Hematopoietic multipotent progenitor cell (in vitro differentiated cells): ENCODE measurements at places on chromosomes 7 and 10.

DNA sequence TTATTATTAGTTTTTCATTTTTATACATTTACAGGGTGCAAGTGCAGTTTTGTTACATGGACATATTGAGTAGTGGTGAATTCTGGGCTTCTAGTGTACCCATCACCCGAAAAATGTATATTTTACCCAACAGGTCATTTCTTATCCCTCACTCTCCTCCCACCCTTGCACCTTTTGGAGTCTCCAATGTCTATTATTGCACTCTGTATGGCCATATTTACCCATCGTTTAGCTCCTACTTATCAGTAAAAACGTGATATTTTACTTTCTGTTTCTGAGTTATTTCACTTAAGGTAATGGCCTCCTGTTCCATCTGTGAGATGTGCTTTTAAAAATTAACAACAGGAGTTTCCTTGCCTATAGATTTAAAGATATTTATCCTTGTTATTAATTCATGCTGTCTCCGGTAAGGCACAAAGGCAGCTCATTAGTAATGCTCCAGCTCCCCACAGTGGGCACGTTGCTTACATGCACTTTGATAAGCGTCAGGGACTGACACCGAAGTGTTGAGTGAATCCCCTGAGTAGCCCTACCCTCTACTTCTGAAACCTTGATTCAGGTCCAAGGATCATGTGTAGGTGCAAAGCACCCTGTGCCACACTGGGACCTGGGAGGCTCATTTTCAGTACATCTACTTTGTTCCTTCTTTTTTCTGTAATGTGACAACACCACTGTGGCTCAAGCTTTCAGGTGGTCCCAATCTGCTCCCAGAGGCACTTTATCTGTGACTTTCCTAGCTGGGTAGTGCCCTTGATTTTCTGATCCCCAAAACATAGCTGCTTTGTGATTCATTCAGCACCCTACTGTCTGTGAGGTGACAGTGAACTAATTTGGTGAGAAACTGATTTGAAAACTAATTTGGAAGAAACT lies 27.3 kb downstream of the HYAL4 start:
- DNase-seq: peak; percentile 22

DNA sequence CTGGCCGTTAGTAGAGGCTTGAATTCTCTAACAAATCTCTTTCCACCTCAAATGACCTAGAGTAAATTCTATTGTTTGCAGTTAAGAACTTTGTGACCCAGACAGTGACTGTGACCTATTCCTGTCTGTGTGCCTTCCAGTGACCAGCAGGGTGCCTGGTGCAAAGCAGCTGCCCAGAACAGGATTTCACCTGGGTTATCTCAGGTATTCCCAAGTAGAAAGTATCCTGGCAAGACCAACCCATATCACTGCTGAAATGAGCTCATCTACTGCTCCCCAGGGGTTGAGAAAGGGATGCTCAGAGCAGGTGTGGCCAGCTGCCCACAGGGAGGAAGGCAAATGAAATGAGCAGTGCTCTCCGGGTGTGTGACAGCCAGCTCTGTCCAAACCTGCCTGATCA lies 2.1 kb upstream of the MSMB start:
- no peak for DNase-seq

DNA sequence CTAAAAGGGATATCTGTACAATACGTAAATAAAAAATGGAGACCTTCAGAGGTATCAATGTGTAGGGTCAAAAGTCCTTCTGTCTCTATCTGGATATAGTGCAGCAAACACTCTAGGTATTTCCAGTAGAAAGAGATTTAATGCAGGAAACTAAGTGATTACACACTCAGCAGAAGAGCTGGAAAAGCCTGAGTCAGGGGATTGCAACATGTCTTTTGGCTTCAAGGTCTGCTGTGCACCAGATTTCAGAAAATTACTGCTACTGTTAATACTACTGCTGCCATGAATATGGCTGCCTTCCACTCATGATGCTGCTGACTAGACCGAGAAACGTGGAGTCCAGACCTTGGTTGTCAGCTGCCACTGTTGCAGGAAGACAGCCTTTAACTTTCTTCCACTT lies 94.9 kb upstream of the DLX6 start:
- DNase-seq: no peak

- DNase-seq: no peak
Observed at GRCh38 chr10:119211625-119212441, 4.5 kb downstream of the GRK5 start.

DNA sequence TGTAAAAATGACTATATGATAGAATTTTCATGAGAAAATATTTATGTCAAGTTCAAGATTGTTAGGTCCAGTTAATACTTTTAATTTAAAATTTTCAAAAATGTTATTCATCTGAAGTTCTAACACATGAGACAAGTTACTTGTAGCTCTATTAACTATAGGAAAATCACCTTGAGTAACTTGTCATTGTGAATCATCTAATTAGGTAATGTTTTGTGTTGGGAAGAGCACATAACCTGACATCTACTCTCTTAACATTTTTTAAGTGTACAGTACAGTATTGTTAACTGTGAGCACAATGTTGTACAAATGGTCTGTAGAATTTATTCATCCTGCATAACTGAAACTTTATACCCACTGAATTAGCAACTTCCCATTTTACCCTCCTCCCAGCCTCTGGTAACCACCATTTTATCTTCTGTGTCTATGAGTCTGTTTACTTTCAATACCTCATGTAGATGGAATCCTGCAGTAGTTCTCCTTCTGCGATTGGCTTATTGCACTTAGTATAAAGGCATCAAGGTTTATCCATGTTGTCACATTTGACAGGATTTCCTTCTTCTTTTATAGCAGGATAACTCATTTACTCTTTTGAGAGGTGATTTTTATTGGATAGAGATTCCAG lies 54.6 kb downstream of the ARL4A start:
- DNase-seq: no peak

DNA sequence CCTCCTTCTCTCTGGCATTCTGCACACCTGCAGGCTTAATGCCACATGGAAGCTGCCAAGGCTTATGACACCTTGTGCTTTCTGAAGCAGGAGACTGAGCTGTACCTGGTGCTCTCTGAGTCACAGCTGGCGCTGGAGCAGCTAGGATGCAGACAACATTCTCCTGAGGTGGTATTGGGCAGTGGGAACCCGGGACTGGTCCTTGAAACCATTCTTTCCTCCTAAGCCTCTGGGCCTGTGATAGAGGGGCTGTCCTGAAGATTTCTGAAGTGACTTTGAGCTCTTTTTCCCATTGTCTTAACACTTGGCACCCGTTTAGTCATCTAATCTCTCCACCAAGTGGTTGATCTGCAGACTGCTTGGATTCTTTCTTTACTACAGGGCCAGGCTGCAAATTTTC lies 508.4 kb downstream of the TFEC start:
- DNase-seq: no peak

- no peak for DNase-seq
Observed at GRCh38 chr10:15715619-15716227, 4.0 kb downstream of the ITGA8 start.

- no peak for DNase-seq
Observed at GRCh38 chr7:155879592-155879991, 67.3 kb upstream of the SHH start.

DNA sequence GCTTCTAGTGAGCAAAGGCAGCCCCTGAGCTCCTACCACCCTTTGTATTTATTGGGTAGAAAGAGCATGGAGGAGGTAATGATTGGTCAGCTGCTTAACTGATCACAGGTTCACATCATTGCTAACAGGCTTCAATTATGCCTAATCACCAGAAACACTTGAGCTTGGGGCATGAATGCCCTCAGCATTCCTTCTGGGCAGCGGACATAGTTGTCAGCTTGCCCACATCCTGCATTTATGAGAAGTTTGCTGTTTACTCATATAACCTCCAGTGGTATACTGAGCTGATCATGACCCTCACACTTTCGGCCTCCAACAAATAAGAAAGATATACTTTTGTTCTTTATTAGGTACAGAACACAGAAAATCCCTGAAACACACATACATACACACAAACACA lies 140.3 kb upstream of the ODAD2 start:
- DNase-seq: no peak

GRCh38 chr10:102994531-102995295 lies 76.6 kb downstream of the CNNM2 start:
- peak; percentile 36 for DNase-seq

DNA sequence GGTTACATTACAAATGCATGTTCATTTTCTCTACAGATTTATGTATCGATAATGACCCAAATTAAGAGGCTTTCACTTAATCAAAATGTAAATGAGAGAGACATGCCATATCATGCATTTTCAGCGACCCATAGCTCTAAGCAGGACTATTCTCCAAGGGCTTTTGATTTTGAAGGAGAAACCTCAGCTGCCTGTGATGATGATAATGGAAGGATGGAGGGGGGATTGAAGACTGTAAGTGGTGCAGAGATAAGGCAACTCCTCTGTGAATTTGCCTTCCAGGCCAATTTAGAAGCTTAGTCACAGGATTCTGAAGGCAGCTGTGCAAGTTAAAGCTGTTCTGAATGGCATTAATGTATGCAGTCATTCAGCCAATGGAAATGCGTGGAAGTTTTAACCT lies 8.3 kb downstream of the VSTM2A start:
- no peak for DNase-seq

- no peak for DNase-seq
Observed at GRCh38 chr7:150665089-150665748, 20.3 kb upstream of the GIMAP2 start.

GRCh38 chr10:71201849-71202248 lies 10.5 kb upstream of the UNC5B start:
- no peak for DNase-seq

DNA sequence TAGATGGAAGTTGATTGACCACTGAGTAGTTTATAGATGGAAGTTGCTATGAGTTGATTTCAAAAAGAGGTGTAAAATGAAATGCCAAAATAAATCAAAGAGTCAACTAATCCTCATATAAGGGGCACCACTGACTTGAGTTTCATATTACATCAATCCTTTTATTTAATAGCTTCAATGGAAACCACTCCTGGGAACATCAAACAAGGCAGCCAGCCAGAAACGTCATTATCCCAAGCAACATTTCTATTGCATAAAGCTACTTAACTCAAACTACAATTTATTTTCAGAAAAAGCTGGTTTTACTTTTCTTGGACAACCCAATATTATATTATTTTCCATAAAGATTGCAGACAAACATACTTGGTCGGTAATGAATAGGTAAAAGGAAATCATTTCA lies 162.1 kb downstream of the TSPAN12 start:
- no peak for DNase-seq

DNA sequence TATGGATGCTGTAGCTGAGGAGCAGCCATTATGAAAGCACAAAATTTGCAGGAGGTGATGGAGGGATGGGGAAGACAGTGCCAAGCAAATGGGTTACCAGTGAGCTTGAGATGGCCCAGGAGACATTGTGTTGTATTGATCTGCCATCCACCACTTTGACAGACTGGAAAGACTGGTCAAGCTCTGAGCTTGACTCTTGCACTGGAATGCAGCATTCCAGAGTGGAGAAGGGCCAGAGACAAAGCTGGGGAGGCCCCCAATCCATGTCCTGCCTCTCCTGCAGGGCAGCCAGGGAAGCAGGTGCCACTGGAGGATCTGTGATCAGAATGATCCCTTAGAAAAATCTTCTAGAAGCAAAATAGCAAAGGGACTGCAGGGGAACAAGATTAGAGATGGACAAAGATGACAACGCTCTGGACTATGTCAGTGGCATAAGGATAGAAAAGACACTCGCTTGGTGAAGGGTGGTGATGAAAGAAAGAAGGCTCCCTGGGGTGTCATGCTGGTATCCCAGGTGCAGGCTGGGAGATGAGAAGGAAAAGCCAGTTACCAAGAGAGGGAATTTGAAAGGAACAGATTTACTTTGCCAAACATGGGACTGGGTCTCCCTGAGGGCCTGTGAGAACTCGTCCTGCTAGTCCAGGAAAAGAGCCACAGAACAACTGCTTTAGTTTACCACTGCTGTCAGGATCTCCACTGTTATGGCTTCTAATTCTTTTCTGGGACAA lies 5.0 kb downstream of the GSDME start:
- DNase-seq: no peak
